ENCODE measurements at places on chromosomes 3 and 15.

DNA sequence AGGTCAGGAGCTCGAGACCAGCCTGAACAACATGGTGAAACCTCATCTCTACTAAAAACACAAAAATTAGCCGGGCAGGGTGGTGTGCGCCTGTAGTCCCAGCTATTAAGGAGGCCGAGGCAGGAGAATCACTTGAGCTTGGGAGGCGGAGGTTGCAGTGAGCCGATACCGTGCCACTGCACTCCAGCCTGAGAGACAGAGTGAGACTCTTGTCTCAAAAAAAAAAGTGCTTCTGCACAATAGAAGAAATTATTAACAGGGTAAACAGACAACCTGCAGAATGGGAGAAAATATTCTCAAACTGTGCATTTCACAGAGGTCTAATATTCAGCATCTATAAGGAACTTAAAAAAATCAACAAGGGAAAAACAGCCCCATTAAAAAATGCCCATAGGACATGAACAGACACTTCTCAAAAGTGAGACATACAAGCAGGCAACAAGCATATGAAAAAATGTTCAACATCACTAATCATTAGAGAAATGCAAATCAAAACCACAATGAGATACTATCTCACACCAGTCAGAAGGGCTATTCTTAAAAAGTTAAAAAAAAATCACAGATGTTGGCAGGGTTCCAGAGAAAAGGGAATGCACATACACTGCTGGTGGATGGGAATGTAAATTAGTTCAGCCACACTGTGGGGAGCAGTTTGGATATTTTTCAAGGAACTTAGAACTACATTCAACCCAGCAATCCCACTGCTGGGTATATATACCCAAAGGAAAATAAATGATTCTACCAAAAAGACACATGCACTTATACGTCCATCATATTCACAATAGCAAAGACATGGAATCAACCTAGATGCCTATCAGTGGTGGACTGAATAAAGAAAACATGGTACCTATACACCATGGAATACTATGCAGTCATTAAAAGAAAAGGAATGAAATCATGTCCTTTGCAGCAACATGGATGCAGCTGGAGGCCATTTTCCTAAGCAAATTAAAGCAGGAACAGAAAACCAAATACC lies 75.5 kb downstream of the MSL2 start:
- no peak for DNase-seq

- DNase-seq = no peak
Observed at GRCh38 chr3:133460809-133461208, 61.0 kb downstream of the BFSP2 start.

- no peak for DNase-seq
Observed at GRCh38 chr15:50146632-50147031, 27.6 kb upstream of the ATP8B4 start.

GRCh38 chr3:166223120-166223519 lies 385.9 kb upstream of the BCHE start:
- no peak for DNase-seq

- DNase-seq = no peak
Observed at GRCh38 chr15:48643776-48644466, 1.6 kb downstream of the FBN1 start.

DNA sequence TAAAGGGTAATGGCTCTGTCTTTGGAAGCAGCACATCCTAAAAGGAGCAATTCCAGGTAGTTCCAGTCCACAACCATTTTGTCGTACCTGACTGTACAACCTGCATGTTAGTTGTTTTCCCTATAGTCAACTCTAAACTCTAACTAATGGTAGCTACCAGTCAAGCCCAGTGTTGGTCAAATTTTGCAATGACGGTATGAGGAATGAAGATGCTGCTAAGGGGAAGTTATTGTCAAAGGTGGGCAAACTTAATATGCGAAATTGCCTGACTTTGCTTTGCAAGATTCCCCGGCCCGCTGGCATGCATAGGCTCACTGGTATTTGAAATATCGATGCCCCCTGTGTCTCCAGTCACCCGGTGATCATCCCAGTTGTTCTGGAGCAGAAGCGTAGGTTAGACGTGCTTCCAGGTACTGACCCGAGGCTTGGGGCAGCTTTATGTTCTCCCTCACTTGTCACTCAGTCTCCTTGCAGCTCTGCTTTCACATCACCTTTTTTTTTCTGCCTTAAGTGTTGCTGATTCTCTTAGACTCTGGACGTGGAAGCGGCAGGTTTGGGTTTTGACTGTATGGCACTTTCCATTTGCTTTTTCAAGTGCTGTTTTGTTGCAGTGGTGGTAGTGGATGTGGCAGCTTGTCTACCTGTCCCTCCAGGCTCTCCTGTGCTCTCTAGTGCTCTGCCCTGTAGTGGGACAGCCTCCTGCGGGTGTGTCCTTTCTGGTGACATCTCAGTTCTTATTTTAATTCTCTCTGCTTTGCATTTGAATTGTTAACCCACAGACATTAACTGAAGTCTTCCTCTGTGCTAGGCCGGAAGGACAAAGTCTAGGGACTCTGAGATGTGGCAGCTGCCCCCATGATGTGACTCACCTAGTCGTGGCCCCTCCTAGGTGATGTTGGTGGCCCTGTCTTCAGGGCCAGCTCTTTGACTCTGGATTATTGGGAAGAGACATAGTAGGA lies 95.8 kb upstream of the UMPS start:
- no peak for DNase-seq

- DNase-seq = peak; percentile 2
Observed at GRCh38 chr3:152100491-152101132, 168.1 kb upstream of the MBNL1 start.

DNA sequence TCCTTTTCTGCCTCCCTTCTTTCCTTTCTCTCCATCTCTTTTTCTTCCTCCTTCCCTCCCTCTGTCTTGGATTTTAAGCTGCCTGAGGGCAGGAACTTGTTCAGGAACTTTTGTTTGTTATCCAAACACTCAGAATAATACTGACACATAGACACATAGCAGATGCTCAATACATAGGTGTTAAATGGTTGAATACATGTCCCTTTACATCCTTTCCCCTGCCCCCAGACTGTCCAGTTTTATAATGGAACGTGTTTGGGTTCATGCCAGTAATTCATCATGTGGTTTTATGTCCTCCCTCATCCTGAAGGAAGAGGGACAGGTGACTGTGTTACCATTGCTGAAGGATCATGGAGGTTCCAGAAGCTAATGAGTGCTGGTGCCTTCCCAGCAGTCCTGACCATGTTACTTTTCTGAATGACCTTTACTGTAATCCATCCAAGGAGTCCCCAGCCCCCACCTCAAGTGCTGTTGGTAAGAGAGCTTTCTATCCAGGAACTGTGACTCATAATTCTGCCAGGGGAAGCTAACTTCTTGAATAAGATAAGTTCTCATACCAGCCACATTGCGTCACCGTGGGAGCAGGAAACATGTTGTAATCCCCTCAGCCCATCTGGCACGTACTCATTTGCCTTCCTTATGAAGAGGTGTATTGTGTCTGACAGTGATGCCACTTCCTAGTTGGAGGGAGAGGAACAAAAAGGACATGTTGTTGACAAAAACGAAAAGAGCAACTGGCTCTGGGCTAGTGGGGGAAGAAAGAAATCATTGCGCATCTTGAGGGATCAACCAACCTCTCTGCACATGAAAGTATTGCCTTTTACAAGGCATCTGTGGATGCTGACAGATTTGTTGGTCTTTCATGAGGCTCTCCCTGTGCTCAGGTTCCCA lies 52.4 kb downstream of the IL1RAP start:
- peak; percentile 22 for DNase-seq

DNA sequence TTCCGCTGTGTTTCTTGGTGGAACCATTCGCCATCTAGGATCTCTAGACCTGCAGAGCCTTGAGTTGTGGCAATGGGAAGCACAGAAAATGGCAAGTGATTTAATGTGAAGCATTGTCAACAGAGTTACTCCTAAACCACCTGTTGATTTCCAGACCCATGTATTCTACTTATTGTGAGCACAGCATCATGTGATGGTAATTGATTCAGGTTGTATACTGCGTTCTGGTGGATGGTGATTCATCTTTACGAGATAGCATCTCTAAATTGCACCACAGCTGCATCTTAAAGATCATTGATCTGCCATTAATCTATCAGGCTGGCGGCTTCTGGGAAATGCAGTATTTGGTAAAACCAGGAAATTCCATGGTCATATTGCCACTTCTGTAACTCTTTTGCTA lies 7.4 kb downstream of the RTP4 start:
- no peak for DNase-seq

DNA sequence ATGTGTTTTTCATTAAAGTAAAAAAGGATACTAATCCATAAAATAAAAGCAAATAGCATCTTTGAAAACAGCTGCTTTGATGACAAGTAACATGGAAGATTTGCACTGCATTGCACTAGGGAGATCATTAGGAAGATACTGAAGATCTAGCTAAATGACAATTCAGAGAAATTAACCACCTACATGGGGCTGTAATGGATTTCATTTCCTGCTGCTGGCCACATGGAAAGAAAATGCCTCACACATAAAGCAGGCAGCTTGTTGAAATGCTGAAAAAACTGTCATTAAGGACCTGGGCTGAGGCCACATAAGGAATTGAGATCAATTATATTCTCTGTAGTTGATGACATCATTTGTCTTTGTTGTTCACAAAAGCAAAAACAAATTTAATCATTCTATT lies 94.1 kb downstream of the PYDC2 start:
- DNase-seq = no peak

DNA sequence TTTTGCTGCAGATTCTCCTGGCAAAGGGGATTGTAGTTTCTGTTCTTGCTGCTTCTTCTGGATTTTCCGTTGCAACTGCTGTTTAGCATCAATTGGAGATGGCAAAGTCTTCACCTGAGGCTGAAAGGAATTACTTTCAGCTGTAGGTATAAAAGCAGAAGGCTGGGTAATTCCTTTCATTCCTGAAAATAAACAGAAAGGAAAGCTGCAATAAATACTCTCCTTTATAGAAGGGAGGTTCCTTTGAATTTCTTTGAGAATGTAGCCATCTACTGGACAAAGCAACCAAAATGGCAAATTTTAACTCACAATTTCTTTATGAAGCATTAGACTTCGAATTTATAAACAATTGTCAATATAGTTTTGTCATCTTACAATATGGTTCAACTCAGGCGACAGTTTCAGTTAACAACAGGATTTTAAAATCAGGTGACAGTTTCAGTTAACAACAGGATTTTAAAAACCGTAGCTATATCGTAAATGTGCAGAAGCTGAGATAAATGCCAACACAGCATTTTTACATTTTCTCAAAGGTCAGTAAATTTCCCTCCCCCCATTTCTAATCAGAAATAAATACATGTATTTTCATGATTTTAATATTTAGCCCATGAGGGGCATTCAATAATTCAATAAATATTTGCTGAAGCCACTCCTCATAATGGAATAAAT lies 104.9 kb upstream of the NEDD4 start:
- DNase-seq = no peak

- DNase-seq = no peak
Observed at GRCh38 chr3:17195856-17196604, 311.3 kb downstream of the PLCL2 start.

GRCh38 chr3:133413161-133414020 lies 13.5 kb downstream of the BFSP2 start:
- no peak for DNase-seq

DNA sequence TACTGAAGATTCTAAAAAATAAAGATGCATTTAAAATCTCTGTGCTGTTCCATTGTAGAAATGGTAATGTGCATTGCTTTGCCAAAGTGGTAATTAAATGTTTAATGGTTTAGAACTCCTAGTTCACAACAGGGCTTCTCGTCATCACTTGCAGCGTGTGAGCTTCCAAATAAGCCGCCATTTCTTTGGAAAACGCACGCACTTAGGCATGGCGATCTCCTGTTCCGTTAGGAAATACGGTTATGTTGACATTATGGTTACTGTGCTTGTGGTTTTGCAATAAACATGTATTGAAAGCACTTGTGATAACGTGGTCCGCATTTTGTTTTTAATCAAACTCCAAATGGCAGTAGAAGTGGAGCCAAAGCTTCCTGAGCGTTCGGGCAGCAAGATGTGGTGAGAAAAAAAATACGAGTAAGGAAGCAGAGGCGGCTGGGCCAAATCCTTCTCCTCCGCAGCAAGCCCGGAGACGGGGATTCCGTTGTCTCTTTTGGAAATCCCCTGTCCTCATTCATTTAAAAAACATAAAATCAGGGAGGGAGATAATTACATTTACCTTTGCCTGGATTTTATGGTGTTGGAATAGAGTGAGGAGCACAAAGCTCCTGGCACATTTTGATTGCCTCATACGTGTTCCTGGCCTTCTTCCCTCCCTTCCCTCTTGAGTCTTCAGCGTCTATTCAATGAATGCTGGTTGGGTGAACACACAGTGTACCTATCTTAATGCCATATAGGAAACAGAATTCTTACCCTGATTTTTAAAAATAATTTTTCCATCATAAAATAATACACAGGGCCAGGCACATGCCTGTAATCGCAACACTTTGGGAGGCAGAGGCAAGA lies 97.5 kb downstream of the SLC49A4 start:
- no peak for DNase-seq

DNA sequence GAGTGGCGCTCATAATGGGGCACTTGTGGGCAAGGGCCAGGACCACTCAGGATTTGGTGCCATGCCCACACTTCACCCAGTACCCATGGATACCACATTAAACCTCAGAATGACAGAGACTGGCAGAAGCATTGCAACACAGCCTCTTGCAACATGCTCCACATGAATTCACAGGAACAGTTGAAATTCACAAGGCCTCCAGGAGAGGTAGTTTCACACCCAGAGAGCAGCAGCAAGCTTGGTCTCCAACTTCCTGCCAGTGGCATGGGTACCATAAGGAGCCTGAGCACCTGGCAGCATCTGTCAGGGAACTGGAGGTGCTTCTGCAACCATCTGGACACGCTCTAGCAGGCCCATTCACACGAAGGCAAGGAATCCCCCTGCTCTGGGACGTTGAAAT lies 101.0 kb downstream of the OSBPL10 start:
- DNase-seq = no peak

DNA sequence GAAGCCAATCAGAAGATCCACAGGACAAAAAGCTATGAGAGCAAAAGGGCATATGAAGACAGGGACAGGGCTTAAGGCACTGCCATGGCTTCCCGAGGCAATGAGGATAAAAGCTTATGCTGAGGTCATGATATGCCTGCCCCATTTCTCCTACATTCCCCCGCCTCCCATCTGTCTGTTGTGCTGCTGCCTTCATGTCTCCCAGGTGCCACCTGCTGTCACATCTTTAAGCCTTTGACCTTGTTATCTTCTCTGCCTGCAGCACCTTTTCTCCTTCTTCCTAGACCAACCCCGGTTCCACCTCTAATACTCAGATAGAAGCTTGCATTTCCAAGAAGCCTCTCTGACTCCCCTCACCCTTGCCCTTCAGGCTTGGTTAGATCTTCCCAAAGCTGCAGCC lies 213.8 kb downstream of the ARRDC4 start:
- DNase-seq = no peak

- DNase-seq = no peak
Observed at GRCh38 chr3:192395506-192395905, 331.8 kb downstream of the FGF12 start.

- DNase-seq = no peak
Observed at GRCh38 chr3:131530388-131530787, 27.6 kb upstream of the MRPL3 start.

GRCh38 chr15:26864664-26865191 lies 2.1 kb upstream of the GABRA5 start:
- no peak for DNase-seq
